ENCODE measurements at places on chromosomes 11 and 22.

- no peak for DNase-seq
Observed at GRCh38 chr11:110298301-110298765, 1.9 kb upstream of the RDX start.

GRCh38 chr22:30506507-30506968 lies 1.0 kb upstream of the SEC14L4 start:
- no peak for DNase-seq

DNA sequence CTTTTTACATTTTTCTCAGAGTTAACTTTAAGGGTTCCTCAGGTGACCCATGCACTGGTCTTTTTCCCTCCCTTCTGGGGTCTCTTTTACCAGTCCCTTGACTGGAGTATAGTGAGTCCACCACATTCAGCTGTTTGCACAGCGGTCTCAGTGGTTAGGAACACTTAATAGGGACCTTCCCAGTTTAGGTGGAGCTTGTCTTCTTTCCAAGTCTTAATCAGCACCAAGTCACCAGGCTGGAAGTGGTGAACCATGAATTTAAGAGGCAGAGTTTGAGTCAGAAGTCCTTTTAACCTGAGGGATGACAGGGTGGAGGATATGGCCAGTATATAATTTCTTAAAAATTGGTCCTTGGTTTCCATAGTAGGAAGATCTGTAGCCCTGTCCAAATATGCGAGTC lies 349.7 kb upstream of the MPPED2 start:
- DNase-seq, result no peak

DNA sequence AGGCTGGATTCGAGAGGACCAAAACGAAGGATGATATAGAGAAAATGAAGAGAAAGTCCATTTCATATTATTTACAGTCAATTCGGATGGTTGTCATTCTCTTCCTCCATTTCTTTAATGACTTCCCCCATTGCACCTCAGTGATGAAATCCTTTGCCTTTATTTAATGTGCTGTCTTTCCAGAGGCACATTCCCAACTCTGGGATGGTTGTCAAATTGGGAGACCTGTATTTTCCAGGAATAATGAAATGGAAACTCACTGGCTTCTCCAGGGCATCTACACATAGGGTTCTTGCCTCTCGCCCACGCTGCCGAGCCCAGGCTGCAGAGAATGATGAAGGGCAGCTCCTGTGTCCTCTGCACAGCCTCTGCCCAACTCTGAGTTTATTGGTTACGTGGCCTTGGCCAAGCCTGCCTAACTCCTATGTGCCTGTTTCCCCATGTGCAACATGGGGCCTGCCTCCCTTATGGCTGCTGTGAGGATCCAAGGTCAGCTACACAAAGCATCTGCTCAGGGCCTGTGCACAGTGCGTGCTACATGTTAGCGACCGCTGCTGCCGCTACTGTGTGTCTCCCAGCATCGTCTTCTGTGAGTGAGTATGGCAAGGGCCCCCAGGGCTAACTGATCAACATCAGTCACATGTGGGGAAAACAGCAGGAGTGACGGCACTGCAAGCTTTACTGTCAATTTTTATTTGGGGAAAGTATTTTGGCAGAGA lies 81.5 kb upstream of the BID start:
- DNase-seq, result no peak

- no peak for DNase-seq
Observed at GRCh38 chr11:660681-661444, 23.8 kb downstream of the DRD4 start.

- peak; percentile 44 for DNase-seq
Observed at GRCh38 chr11:107916671-107917241, 11.5 kb upstream of the RAB39A start.

GRCh38 chr11:117315285-117316196 lies 515 bp downstream of the BACE1 start:
- no peak for DNase-seq

DNA sequence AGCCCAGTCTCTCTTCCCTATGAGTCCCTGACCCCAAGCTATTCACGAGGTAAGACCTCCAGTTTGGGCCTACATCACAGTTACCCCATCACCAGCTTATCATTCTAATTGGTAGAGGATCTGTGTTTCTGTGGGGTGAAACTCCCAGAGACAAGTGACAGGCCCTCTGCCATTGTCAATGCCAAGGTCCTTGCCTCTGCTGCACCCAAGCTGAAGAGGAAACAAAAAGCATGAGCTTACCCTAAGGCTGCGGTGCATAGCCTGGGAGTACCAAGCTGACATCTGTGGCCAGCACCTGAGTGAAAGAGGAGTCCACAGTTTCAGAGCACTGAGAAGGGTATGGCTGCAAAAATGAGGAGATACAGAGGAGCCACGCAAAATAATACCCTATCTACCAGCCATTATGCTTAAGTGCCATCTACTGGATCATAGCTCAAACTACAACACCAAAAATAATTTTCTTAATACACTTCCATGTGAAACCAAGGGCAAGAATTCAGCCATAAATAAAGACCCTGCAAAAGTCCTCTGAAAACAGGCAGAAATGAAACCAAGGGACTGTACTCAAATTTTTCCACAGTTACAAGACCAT lies 62.3 kb upstream of the ANO5 start:
- no peak for DNase-seq

DNA sequence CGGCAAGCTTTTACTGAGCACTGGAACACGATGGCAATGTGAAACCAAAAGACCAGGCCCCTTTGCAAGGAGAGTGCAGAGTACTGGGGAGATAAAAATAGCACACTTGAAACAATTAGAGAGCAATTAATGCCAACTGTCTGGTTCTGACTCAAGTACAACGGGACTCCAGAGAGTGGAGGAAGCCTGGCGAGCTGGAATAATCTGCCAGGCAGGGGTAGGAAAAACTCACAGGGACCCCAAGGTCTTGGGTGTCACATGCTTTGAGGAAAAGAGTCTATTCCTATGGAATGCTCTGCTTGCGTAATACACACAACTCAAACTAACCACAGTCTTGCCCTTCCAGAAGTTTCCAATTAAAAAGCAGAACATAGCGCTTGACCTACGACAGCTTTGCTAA lies 113.0 kb upstream of the CLMP start:
- DNase-seq, result no peak

GRCh38 chr22:26464312-26464711 lies 19.3 kb downstream of the HPS4 start:
- DNase-seq, result no peak

- no peak for DNase-seq
Observed at GRCh38 chr11:100484948-100485347, 202.1 kb upstream of the ARHGAP42 start.

DNA sequence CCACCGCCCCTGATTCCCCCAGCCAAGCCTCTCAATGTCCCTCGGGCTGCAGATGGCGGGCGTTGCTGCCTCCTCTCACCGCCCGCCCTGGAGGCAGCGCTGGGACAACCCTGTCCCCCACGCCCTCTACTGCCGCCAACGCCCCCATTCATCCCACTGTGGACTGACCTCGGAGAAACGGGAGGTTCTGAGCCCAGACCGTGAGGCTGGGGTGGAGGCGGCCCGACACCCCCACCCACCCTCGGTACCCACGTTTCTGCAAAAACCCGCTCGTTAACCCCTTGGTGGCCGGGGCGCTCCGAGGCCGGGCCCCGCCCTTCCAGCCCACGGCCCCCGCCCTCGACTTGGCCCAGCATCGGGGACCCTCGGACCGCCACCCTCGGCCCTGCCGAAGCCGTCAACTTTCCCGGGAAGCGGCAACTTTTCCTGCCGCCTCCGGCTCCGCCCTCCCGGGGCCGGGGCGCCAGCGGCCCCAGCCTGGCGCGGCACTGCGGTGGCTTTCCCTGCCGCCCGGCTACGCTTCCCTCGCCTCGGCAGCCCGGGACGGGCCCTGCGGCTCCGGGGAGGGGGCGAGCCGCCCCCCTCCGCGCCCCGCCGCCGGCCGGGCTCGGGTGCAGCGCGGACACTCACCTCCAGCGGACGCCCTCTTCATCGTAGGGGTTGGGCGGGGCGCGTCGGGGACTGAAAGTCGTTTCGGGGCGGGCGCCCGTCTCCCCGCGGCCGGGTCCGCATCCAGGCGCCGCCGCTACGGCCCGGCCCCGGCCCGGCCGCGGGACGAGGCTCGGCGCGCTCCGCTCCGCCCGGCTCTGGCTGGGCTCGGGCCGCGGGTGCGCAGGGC lies 458 bp downstream of the RTN4R start:
- no peak for DNase-seq

DNA sequence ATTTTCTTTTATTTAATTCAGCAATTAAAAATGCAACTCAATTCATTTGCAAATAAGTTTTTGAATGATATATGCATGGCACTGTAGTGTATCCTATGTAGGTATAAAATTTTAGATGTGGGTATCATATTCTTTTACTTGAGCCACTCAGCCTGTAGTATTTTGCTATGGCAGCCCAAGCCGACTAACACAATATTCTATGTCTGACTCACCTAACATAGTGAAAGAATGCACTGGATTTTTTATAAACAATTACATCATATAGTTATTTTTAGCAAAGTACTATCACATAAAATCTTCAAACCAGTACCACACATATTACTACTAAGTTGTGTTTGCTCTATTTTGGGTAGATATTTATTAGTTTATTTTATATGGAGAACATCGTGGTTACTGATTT lies 21.9 kb upstream of the GRIA4 start:
- no peak for DNase-seq

DNA sequence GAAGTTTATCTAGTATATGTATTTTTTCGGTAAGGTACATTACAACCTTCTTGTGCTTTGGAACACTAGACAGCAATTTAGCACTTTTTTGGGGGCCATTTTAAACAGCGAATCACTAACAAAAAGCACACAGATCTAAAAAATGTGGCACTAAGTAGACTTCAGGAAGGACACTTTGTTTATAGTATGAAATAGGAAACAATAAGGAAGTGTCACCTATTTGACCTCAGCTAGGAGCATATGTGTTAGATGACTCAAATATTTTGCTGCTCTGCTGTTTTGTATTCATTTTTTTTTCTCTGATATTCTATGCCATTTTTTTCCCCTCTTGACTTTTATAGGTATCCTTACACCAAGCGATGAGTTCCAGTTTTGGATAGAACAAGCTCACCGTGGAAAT lies 5.6 kb downstream of the DYNC2H1 start:
- DNase-seq, result no peak

- DNase-seq, result peak; percentile 80
Observed at GRCh38 chr11:112073941-112074811, at the start of the genes NKAPD1 and PIH1D2. NKAPD1 (plus strand) TSS chr11:112074299; CDS start chr11:112075575, 1,276 bp downstream. PIH1D2 (minus strand) TSS chr11:112074017; CDS start chr11:112073174, 843 bp downstream.

- DNase-seq, result peak; percentile 38
Observed at GRCh38 chr11:123381817-123382554, 48.1 kb upstream of the GRAMD1B start.

GRCh38 chr11:103497268-103497667 lies 388.0 kb downstream of the DYNC2H1 start:
- no peak for DNase-seq

- DNase-seq, result no peak
Observed at GRCh38 chr11:63933459-63933858, 5.3 kb upstream of the NAA40 start.

DNA sequence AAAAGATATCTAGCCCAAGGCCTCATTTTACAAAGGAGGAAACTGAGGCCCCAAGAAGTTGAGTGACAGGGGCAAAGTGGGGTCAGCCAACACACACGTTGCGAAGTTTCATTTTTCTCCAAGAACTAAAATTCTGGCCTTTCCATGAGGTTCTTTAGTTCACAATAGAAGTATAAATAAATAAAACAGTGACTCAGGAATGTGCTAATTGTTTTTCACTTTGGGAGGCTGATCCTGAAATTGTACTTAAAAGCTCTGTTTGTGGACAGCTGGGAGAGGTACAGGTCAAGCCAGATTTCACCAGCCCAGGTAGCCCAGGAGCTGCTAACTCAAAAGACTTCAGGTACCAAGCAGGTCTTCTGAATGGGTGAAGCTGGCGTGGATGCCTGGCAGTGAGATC lies 105.2 kb downstream of the TRAF6 start:
- DNase-seq, result no peak

DNA sequence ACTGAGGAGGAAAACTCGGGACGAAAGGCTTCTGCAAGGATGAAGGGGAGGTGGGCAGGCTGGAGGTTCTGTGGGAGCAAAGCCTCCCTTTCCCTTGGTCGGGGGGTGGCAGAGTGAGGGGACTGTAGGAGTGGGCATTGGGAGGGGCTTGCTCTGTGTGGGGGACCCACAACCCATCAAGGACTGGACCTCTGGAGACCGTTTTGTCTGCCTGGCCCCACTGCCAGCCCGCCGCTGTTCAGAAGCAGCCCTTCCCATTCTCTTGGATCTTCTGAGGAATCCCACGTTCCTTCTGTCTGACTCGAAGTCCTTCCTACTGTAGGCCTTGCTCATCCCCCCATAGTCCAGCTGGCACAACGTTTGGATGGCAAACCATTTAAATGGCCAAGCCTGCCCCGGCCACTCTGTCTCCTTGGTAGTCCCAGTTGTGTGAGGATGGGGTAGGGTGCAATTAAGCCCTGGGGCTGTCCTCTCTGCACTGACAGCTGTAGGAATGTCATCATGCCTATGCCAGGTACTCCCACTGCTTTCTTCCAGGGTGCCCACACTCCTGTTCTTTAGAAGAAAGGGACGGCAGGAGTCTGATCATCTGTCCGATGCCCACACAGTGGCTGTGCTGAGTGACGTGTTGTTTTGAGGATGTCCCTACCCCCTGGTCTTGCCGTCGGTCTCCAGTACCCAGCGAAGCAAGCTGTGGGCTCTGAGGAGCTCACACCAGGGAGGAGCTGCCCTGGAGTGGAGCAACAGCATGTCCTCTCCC lies 17.0 kb upstream of the NECTIN1 start:
- no peak for DNase-seq

- no peak for DNase-seq
Observed at GRCh38 chr22:49291781-49292180, 535.9 kb downstream of the BRD1 start.

All from GM10248 (cell line).